Activated CD4-positive, alpha-beta T cell treated with anti-CD3 and anti-CD28 coated beads, Interleukin-2, amount 50 U/mL, for 48 hours (primary cell): ENCODE measurements at places on chromosomes 5 and 9.
A peak's percentile ranks its signal among the peaks of the same experiment; 100 is the strongest.

- no peak for DNase-seq
Measured at GRCh38 chr9:130212543-130213297, 40.5 kb downstream of the NCS1 start.

GRCh38 chr5:130385656-130386055 lies 481.4 kb downstream of the CHSY3 start:
- no peak for DNase-seq

GRCh38 chr5:116340799-116341198 lies 233.8 kb downstream of the SEMA6A start:
- no peak for DNase-seq

DNA sequence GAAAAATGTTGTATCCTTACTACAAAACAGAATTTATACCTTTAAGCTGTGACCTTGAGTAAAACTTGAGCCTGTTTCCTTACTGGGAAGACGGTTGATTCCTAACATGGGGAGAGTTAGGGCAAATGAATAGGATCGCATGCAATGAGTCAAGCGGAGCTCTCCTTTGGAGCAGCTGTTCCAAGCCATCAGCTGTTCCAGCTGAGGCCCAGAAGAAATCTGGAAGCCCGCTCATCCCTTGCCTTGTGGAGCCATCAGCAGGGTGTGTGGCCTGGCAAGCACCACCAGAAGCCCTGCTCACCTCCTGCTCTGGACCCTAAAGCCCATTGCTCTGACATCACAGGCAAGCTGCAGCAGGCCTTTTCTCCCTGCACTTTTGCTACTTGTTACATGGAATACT lies 8.0 kb downstream of the KIAA1191 start:
- DNase-seq: no peak

DNA sequence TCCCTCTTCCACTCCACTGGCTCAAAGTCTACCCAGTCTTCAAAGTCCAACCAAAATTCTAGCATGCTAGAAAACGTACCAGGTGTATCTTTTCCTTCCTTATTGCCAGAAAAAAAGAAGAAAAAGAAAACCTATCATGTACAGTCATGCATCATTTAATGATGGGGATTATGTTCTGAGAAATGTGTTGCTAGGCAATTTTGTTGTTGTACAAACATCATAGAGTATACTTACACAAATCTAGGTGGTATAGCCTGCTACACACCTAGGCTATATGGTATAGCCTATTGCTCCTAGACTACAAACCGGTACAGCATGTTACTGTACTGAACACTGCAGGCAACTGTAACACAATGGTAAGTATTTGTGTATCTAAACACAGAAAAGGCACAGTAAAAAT lies 104.8 kb downstream of the SREK1 start:
- no peak for DNase-seq

DNA sequence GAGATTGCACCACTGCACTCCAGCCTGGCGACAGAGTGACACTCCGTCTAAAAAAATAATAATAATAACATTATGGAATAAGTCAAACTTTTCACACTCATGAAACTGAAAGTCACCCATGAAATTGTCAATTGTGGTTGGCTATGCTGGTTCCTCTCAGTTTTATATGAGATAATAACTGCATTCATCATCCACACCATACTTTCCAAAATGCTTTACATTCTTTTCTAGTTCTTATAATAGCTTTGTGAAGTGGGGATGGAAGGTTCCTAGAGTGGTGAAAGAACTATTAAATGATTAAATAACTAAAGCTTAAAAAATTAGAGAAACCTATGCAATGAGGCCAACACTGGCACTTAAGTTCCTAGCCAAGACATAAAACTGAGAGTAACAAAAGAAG lies 12.6 kb upstream of the ASPN start:
- DNase-seq: no peak

GRCh38 chr5:167964529-167964928 lies 326.9 kb upstream of the WWC1 start:
- no peak for DNase-seq

DNA sequence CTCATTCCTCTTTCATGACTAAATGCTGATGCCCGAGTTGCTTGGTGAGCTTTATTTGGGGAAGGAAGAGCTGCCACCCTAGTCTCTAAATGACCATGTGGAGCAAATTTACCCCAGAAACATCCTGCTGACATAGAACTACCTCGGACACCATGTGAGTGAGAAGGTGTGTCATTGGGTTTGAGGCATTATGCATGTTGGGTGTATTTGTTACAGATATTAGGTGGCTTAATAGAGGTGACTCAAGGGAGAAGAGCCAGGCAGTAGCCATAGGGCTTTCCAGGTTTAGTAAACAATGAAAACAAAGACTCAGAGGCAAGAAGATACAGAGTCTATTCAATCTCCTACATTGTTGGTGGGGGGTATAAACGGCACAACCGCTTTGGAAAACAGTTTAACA lies 581.5 kb downstream of the CCDC171 start:
- no peak for DNase-seq

- DNase-seq: no peak
Measured at GRCh38 chr5:18985171-18985758, 1002.7 kb downstream of the CDH18 start.

- no peak for DNase-seq
Measured at GRCh38 chr5:158127536-158127935, 268.6 kb upstream of the CLINT1 start.

- DNase-seq: no peak
Measured at GRCh38 chr9:125296843-125297372, 35.3 kb downstream of the GAPVD1 start.

DNA sequence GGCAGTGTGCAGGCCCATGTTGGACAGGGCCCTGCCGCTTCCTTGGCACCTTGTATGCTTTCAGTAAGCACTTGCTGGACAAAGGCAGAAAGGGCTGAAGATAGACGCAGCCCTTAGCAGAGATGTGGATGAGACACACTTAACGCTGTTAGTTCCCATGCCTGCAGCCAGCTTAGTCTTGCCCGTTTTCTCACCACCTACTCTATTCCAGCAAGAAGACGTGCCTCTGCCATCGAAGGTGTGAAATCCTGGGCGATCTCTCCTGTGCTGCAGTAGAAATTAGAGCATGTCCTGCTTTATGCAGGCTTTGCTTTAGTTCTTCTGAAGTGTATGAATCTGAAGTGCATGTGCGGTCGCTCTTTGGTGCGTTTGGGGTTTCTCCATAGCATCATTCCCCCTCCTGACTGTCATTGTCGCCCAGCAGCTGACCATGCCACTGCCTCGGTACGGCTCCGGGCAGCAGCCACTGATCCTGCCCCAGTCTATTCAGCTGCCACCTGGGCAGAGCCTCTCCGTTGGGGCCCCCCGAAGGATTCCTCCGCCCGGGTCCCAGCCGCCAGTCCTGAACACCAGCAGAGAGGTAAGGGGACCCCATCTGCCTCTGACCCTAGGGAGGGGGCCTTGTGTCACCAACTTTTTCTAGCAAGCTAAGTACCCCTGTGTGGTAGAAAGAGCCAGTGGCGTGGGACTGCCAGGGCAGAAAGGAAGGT lies 11.6 kb upstream of the POMT1 start:
- DNase-seq: no peak

DNA sequence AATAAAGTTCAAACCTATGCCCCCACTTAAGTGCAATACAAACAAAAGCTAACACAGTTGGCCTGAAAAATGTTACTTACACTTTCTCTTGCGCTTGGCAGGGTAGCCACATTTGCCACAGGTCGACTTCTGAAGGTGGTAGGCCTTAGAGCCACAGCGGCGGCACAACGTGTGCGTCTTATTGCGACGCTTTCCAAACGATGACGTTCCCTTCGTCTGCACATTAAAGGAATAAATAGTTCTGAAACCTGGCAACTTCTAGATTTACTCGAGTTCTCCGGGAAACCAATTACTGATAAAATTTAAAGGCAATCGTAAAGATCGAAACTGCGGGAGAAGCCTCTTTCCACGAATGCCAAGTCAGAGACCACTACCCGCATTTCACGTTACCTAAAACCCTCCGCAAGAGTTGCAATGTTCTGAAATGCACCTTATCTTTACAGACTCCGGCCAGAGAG lies 602 bp downstream of the RPL37 start:
- DNase-seq: peak; percentile 36

GRCh38 chr9:112337547-112337946 lies 4.1 kb upstream of the PTBP3 start:
- DNase-seq: no peak

DNA sequence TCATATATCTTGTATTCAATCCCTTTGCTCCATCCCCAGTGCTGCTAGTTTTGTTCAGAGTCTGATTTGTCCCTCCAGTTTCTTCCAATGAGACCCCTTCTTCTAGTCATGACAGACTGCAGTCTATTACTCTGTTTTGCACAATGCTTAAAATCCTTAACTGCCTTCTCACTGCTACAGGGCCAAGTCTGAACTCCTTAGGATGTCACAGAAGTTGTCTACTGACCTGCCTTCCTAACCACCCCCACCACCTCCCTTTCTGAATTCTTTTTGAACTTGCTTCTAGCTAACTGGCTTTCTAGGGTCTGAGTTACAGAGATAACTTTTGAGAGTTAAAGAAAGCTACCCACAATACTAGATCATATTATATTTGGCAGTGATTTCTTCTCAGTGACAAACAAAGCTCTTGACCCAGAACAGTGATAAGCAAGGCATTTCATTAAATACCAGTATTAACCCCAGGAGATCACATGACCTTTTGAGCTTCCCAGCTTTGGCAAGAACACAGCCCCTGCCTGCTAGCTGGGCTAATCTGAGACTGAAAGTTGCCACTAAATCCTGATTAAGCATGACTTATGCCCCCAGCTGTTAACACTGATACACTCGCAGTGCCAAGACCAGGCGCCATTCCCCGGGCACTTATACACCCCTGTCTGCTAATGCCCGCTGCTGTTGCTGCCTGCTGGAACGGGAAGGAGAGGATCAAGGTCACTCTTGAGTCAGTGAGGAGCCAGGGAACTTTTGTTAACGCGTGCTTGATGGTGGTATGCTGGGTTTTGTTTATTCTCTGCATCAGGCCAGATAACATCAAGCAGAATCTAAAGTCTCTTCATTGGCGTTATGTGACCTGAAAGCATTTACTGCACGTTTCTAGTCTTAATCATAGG lies 36.4 kb upstream of the ADAMTSL1 start:
- DNase-seq: no peak

- no peak for DNase-seq
Measured at GRCh38 chr5:151270599-151270998, 17.6 kb downstream of the GM2A start.

- no peak for DNase-seq
Measured at GRCh38 chr9:131811405-131811804, 71.5 kb upstream of the RAPGEF1 start.

- no peak for DNase-seq
Measured at GRCh38 chr9:133540698-133541025, 6.2 kb downstream of the ADAMTSL2 start.

- DNase-seq: no peak
Measured at GRCh38 chr9:121503444-121503843, 3.8 kb upstream of the GGTA1 start.

- DNase-seq: no peak
Measured at GRCh38 chr9:89967527-89967926, 362.7 kb downstream of the GADD45G start.

GRCh38 chr9:94952565-94953373 lies 226.3 kb downstream of the AOPEP start:
- DNase-seq: no peak

DNA sequence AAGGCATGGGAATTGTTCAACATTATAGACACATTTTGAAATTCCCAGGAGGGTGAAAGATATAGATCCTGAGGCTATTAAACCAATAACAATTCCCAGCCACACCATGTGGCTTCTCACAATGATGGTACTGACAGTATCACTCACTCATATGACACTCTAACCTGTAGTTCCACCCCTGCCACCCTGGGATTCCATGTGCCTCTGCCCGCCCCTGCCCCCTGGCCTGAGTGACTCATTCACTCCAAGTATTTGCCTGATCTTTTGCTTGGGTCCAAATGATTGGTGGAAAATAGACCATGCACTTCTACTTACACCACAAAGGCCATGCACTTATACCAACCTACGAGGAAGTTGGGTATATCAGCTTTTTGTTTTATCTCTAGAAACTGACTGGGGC lies 305.2 kb upstream of the DAB2 start:
- DNase-seq: no peak

- no peak for DNase-seq
Measured at GRCh38 chr5:66993448-66993847, 203.2 kb downstream of the CD180 start.

DNA sequence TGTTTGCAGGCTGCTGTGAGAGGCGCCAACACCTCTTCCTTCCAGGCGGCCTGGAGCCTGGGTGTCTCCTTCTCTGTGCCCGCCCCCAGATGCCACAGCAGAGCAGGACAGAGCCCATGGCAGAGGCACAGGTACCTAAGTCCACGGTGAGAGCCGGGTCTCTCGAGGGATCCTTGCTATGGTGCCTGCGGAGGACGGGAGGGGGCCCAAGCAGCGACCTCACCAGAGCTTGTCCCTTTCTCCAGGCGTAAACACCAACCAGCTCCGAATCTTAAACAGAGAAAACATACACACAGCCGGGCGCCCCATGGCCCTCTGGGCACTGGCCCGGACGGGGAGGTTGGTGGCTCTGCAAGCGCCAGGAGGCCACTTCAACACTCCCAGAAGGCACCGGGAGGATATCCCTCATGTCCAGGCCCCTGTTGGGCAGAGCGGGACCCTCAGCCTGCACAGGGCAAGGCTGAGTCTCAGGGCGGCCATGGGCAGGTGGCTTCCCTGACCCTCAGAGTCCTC lies 11.8 kb downstream of the CCDC187 start:
- no peak for DNase-seq

GRCh38 chr5:127216898-127217675 lies 73.5 kb upstream of the MEGF10 start:
- DNase-seq: no peak

DNA sequence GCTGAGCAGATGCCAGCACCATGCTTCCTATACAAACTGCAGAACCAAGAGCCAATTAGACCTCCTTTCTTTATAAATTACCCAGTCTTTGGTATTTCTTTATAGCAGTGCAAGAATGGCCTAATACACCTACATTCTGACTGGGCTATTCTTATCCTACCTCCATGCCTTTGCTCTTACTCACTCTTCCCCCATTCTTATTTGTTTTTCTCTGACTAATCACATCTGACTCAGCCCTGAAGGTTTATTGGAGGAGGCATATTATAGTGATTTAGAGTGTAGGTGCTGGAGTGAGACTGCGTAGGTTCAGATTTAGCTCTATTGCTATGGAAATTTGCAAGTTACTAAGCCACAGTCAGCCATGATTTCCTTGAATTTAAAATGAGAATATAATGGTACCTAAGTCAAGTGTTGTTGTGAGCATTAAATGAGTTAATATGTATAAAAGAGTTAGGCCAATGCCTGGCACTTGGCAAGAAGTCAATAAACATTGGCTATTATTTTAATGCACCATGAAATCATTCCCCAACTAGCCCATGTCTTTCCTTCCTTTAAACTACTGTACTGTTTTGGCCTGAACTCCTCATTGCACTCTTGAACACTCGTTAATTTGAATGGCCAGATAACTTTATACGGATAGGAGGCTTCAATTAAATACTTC lies 531.2 kb upstream of the ZNF608 start:
- no peak for DNase-seq

DNA sequence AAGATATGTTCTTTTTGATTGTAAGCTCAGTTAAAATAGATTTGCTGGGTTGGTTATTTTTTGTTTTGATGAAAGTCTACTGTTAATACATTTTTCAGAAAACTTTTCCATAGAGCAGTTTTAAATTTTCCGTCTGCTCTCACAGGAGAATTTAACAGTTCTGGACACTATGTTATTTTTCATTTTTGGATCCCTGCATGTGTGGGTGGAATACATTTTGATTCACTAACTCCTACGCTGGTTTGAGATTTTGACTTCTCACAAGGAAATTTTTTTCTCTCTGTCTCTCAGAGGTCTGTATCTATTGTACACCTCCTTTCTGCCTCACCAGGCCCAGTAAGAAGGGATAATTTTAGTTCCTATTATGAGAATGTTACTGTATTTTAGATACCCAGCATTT lies 502.4 kb downstream of the CDH10 start:
- no peak for DNase-seq

- no peak for DNase-seq
Measured at GRCh38 chr9:93658184-93658925, 82.0 kb downstream of the PHF2 start.
